Cortex of kidney (tissue), 1 donor: ENCODE measurements at places on chromosomes 13 and 19.

GRCh38 chr19:1104311-1105007 is 665 bp downstream of the GPX4 start:
- DNase-seq, result no peak

- no peak for DNase-seq
These were observed 342.7 kb upstream of the SGCG start for GRCh38 chr13:22837980-22838647.

GRCh38 chr19:48461982-48462655 is 6.7 kb downstream of the KCNJ14 start:
- no peak for DNase-seq

DNA sequence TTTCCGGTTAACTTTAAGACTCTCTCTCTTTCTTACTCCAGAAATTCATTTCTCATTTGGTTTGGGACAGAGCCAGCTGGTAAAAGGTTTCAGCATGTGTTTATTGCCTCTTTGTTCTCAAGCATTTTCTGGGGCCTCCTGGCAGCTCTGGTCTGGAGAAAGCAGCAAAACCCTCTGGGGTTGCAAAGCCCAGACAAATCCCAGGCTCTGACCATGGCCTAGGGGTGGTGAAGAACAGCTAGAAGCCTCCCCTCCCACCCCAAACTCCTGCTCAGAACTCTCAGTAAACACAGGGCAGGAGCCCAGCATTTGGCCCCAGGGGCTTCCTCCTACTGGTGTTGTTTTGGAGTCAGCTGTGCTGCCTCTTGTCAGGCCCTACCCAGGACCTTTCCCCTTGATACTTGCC is 124.2 kb upstream of the SERP2 start:
- DNase-seq, result no peak

DNA sequence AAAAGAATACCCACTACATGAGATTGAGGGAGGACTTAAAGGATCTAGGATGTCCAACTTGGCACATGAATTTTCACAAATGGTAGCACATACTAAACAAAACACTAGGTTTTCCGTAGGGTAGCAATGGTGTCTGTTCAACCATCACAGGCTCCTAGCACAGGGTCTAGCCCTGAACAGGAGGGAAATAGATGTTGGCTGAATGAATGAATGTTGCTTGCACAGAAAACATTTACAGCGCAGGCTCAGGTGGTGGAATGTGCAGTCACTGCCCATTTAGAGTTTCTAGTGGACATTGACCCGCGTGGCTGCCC is 1.9 kb upstream of the MYCBP2 start:
- DNase-seq, result no peak

DNA sequence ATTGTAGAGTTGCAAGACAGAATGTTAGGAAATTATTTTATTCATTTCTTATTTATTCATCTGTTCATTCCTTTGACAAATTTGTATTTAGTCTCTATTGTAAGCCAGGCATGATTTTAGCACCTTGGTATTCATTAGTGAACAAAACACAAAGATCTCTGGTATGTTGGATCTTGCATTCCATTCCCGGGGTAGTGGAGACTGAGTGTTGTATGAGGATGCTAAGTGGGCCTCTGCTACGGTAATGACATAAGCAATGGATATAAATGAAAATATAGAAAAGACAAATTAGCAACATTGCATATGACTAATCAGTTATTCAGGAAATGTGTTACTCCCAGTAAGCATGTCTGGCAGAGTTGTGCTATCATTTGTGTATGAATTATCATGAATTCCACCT is 449.3 kb downstream of the PCDH17 start:
- DNase-seq, result no peak
